ENCODE measurements at places on chromosomes 4 and X.
A peak's percentile ranks its signal among the peaks of the same experiment; 100 is the strongest.

GRCh38 chr4:97530676-97531075, 612.6 kb downstream of the STPG2 start:
- no peak for DNase-seq

- DNase-seq, result peak; percentile 70
Observed at GRCh38 chr4:166165829-166166420, 292.9 kb downstream of the TLL1 start.

DNA sequence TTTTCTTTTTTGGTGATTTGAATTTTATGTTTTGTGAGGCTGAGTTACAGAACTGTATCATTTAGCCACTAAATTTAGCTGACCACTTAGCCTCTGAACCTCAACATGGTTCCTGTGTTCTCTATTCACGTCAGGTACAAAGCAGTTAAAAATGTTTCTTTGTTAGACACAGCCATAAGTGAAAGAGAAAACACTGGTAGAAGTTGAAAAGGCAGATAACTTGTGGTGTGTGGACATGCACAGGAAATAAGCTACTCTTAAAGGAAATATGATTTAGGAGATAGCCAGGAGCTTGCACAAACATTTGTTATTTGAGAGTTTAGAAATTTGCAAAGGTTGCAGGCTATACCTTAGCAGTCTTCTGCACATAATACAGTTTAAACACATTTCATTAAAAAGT, 171.0 kb upstream of the RPS6KA3 start:
- peak; percentile 13 for DNase-seq

DNA sequence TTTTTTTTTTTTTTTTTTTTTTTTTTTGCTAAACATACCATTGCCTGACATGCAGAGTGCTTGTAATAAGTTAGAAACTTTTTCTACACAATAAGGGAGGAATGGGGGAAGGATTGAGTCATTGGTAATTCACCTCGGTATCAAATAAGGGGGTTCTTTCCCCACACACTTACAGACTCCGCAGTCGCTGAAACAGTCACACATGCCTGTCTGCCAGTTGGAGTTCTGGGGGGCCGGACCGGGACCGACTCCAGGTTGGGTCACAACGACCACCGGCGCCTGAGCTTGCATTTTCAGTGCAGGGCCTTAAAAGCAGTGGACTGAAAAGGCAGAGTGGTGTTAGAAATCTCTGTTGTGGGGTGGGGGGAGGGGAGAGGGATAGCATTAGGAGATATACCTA, 6.9 kb downstream of the PLAC8 start:
- DNase-seq, result no peak

DNA sequence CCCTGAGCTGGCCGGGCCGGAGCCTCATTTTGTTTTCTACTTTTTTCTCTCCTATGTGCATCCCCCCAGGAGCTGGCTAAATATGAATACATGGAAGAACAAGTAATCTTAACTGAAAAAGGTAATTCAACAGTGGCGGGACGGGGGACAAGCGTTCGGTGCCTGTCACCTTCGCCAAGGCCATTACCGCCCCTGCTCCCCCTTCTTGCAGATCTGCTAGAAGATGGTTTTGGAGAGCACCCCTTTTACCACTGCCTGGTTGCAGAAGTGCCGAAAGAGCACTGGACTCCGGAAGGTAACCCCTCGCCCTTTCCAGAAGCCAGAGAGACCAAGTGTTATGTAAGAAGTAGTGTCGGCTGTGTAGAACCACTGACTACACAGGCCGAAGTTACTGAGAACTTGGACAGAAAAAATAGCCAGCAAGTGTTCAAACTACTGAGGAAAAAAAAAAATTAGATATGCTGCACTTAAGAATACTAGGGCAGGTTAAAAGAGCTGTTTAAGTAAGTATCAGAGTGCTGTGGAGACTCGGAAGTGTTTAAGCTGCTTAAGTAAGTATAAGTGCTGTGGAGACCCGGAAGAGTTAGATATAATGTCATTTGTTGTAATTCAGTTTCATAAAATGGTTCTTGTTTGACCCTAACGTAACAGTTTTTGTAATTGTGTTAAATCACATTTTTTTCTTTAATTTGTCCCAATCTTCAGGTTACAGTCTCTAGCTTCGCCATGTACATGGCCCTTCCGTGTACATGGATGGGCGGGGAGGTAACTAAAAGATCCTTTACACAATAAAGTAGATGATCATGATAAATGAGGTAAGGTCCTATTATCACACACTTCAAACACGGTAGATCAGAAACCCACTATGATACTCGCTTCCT, 856 bp downstream of the SAT1 start:
- no peak for DNase-seq

- no peak for DNase-seq
Observed at GRCh38 chrX:77427611-77428010, 19.6 kb upstream of the FGF16 start.

GRCh38 chrX:45710081-45710801, 509.6 kb upstream of the DIPK2B start:
- peak; percentile 92 for DNase-seq

DNA sequence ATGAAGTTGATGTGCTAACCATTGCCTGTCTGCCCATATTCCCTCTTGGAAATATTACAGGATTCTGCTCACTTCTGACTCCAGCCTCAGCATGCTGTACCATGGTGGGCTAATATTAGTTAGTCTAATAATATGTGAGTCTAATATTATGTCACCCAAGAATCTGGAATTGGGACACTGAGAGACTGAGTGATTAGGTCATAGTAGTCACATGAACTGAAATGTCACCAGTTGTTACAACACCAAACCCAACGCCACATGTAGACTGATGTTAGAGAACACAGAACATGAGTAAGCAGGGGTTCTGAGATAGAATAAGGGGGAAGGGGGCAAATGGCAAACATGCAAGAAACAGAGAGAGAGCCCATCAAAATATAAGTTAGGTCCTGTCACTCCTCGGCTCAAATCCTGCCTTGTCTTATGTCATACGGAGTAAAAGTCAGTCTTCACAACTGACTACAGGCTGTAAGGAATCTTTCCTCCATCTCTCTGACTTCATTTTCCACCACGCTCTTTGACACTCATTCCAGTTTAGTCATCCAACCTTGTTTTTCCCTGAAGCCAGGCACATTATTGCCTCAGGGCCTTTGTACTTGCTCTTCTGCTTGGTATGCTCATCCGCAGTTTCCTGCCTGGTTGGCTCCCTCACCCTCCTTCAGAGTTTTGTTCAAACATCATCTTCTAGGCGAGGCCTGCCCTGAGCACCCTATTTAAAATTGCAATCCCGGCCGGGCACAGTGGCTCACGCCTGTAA, 9.6 kb upstream of the SLAIN2 start:
- DNase-seq, result no peak

DNA sequence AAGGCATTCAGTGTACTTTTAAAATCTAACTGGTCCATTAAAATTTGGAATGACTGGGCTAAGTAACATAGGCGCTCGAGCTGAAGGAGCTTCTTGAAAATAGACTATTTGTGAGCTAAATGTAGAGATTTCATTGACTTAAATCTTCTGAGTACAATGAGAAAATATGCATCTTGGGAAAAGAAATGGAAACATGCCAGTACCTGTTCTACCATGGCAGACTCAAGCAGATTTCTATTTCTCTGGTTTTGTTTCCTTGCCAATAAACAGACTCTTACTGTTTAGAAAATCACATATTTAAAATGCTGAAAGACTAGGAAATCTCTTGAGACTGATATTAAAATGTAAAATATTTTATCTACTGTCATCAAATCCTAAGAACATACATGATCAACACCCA, 678.1 kb downstream of the FAT4 start:
- no peak for DNase-seq

- DNase-seq, result no peak
Observed at GRCh38 chrX:13754765-13755164, 20.2 kb downstream of the OFD1 start.

GRCh38 chr4:70704931-70705182, 16.5 kb downstream of the UTP3 start:
- DNase-seq, result no peak
